ENCODE measurements at places on chromosomes 5 and 9. TPM values are rescaled to one million over a fixed set of nuclear protein-coding genes. Genes with fewer than 3 reads are reported as not detected.

The RAB14 gene
- total RNA-seq, result 32.1 TPM

The SPATA31A1 gene
- not detected for total RNA-seq

The TMOD1 gene
- 1.9 TPM for total RNA-seq

The MAP3K1 gene
- total RNA-seq, result 5.6 TPM

The SLCO4C1 gene
- total RNA-seq, result 0.03 TPM

The SLC1A3 gene
- total RNA-seq, result 5.0 TPM

The ENTREP1 gene
- total RNA-seq, result 0.14 TPM

The GPRIN1 gene
- 2.0 TPM for total RNA-seq

The CCDC180 gene
- 1.9 TPM for total RNA-seq

The PCDHB8 gene
- total RNA-seq, result 0.14 TPM

The FGF1 gene
- total RNA-seq, result not detected

The MAP1B gene
- total RNA-seq, result 63.7 TPM

The TIGD6 gene
- 9.3 TPM for total RNA-seq

The F2RL1 gene
- total RNA-seq, result 2.1 TPM

The PCDHB9 gene
- 0.40 TPM for total RNA-seq

The TBC1D2 gene
- total RNA-seq, result 12.6 TPM

The GLRA1 gene
- total RNA-seq, result not detected
